Cardiac fibroblast (primary cell): ENCODE measurements at places on chromosomes 1 and 21.

DNA sequence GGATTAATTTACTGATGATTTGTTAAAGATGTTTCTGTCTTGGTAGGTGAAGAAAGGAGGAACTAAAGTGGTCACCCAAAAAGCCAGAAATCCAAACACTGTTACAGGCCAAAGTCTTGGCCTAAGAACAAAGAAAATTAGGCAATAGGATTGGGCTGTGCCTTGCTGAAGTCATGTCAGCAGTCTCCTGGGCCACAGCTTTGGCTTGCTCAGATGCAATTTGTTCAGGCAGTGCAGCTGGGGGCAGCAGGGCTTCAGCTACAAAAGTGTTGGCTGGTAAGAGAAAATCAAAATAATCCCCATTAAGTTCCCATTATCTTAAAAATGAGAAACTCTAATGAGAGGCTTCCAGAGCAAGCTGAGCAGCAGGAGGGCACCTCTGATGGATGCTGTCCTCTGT is 14.0 kb upstream of the RAP1A start:
- peak; percentile 64 for DNase-seq

DNA sequence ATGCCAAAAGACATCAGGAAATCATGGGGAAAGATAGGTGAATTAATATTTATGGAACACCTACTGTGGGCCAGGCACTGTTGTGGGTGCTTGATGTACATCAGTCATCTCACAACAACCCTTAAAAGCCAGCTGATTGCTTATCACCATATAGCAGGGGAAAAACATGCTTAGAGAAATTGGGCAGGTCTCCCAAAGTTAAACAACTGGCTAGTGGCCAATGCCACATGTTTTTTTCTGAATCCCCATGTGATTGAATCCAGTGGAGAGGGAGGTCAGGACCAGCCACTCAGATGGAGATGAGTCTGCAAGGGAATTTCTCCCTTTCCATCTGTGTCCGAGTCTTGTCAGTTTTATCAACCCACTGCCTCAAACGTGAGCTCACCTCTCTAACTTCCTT is 33.5 kb downstream of the UTP25 start:
- no peak for DNase-seq

DNA sequence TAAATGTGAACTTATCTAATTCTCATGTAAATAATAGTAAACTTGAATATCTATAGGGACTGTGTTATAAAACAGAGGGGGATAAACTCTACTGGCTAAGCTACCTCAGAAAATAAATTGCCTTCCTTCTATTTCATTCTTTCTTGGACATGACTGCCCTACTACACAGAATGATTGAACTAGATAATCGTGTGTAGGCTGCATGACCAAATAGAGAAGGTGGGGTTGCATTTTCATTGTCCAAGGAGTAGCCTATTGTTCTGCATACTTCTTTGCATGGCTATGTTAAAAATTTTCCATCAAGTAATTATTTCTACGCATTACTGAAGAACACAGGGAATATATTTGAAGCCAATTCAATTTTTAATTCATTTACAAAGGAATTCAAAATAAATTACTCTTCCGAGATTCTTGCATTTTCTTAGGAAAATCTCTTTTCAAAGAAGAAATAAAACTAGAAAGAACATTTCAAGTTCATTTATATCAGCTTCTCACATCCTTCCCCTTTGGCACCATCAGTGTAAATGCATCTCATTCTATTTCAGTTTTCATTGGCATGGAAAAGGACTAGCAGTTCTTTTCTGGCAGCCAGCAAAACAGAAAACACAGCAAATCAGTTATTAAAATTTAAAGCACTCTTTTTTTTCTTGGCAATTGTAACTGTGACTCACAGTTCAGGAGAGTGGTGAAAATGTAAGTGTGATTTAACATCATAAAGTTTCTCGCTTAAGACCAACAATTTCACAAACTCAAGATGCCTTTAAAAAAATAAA is 714.7 kb downstream of the NCAM2 start:
- peak; percentile 68 for DNase-seq

DNA sequence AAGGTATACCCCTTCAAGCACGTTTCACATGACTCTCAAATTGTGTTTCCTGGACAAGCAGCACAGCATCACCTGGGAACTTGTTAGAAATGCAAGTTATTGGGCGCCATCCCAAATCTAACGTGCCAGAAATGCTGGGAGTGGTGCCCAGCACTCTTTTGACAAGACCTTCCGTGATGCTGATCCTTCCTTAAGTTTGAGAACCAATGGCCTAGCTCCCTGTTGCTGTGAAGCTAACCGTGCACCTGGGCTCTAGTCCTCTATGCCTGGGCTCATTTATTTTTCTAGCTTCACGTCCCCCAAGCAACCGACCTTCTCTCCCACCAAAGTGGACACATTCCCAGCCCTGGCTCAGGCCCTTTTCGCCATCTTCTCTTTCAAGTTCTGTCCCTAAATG is 4.3 kb downstream of the BEST4 start:
- no peak for DNase-seq

DNA sequence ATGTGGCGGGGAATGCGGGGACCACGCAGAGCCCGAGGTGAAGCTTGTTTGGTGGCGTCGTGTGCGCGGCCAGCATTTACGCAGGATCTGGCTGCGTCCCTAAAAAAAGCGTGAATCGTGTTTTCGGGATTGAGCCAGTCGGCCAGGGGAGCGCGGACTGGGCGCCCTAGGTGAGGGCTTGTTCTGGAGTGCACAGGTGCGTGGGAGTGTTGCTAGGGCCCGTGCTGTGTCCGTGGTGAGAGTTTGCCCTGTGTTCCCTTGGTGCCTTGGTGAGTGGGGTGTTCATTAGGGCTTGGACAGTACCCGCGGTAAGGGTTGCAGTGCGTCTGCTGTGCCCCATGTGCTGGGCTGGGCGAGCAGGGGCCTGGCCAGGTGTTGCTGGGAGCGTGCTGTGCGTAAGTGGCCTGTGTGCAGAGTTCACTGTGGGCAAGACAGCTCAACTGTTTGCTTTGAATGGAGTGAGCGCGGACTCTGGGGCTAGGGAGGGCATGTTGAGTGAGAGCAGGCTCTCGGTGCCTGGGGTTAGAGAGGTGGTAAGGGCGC is 673 bp downstream of the CD46 start:
- peak; percentile 20 for DNase-seq

GRCh38 chr1:904310-904950 is 19.3 kb upstream of the SAMD11 start:
- peak; percentile 94 for DNase-seq

- peak; percentile 67 for DNase-seq
Measured at GRCh38 chr1:210362526-210362925, 33.8 kb downstream of the HHAT start.

DNA sequence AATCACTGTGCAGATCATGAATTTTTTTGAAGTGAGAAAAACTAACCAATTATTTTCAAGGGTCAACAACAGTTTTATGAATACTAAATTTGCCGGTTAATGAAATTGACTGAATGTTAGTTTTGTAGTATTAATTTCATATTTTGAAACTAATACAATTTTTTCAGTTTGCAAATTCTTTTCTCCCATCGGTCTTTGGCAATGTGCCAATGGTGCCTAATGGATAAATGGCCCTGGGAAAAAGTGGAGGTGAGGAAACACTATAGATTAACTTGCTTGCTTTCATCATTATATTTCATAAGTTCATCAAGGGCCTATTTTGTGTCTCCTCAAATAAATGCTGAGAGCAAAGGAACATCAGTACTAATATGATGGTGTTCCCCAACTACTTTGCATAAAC is 4.1 kb downstream of the C1orf141 start:
- no peak for DNase-seq

DNA sequence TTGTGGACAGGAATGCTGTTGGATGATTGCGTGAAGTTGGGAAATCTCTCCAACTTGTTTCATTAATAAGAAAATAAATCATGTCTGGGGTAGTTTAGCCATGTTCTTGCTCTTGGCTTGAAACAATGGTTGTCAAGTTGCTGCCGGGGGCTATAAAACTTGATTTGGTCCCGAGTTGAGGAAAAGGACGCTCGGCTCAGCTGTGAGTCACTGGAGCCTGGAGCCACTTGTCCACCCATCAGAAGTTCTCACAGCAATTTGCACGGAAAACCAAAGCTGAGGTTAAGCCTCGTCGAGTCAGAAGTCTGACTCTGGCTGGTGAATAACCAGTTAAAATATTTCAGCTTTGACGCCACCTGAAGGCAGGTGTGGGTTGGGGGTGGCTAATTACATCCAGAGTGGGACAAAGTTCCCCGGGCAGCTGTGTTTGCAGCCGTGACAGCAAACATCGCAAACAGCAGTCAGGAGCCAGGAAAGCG is 19.7 kb upstream of the RIPK4 start:
- DNase-seq, result no peak

DNA sequence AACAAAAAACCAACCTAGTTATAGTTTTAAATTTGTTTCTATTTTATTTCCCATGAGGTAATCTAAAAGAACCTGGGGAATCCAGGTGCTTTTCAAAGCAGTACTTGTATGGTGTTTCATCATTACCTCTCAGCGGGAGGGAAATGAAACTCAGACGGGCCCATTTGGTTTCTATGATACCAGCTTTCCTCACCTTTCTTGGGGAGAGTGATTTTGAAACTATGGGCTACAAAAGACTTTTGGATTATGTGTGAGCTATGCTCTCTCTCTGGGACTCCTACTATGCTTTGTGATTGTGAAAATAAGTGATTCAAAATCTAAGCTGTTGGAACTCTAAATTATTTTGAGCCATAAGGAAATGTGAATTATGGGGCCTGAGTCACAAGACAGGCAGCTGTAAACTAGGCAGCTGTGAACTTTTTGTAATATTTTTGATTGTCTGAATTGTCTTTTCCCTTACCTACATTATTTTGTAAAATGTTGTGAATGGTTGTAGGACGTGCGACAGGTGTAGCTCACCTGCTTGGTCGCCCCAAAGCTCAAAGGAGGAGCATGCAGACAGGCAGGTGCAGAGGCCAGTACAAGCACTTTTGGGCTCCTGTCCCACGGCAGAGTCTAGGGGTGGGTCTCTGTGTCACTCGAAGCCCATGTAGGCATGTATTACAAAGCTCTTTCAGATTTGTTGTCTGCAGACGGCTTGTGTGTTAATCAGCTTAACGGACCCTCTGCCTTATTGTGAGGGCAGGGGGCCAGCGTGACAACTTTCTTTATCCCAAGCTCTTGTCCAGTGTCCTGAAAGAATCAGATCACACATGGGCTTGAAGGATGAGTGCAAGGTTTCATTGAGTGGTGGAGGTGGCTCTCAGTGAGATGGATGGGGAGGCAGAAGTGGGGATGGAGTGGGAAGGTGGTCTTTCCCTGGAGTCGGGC is 64.8 kb upstream of the BACH1 start:
- no peak for DNase-seq

- no peak for DNase-seq
Measured at GRCh38 chr1:28243685-28244311, 7.9 kb downstream of the ATP5IF1 start.

DNA sequence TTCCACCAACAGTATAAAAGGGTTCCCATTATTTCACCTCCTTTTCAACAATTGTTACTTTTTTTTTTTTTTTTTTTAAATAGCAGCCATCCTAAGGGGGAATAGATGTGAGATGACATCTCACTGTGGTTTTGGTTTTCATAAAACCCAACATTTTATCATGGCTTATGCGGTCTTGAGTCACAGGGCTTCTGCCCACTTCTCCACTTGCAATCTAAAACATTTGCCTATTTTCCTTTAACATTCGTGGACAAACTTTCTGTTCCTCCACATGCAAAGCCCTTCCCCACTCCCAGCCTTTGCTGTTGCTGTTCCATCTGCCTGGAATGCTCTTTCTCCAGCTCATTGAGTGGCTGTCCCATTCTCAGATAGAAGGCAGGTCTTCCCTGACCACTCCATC is 239.7 kb upstream of the KCNK2 start:
- DNase-seq, result peak; percentile 60

- DNase-seq, result no peak
Measured at GRCh38 chr1:32380057-32380456, 14.2 kb downstream of the BSDC1 start.

DNA sequence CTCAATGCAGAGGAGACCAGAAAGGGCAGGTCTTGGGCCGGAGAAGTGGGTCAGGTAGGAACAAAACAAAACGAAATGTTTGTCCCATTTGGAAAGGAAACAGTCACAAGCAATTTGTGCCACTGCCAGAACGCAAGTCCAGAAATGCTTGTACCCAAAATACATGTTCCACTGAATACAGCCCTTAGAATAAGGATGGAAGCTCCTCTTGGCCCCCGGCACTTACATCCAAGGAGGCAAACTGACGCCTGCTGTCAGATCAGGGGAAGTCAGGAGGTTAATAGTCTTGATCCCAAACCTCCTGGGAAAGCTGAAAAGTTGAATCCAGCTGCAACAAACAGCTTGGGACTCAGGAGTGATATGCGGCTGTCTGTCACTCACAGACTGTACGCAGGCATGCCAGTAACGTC is 75.9 kb upstream of the GALNT2 start:
- no peak for DNase-seq

GRCh38 chr1:212520746-212521145 is 87.8 kb upstream of the ATF3 start:
- DNase-seq, result no peak

DNA sequence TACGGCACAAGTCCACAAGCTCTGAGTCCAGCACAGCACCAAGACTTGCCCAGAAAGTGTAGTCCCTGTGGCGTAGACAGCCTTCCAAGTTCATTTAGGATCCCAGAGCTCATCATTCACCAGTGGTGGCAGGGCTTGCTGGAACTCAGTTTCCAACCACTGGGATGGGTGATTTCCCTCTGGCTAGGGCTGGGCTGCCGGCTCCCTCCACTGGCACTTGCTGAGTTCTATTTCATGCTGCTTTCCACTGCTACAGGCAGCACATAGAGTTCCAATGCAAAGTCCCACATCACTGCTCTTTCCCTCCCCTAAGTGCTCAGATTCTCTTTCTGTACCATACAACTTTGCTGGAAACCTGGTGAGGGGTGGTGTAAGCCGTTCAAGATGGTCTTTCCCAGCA is 510.3 kb upstream of the TMPRSS15 start:
- no peak for DNase-seq

DNA sequence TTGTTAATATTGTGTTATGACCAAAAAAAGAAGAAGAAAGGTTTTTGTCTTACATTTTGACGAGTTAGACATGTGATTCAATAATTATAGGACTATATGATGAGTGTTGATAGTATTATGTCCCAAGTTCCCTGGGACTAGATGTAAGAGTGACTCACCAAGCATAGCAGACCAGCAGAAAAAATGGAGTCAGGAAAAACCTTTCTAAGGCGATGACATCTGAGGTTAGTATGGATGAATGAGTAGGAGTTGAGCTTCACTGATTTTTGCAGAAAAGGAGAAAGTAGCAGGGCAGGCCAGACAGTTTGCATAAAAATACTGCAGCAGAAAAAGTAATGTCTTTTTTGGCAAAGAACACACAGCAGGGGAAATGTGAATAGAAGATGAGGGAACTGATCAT is 1041.3 kb upstream of the ADGRL4 start:
- DNase-seq, result peak; percentile 67

- DNase-seq, result peak; percentile 4
Measured at GRCh38 chr1:190739926-190740325, 262.3 kb upstream of the BRINP3 start.
